ENCODE measurements at places on chromosomes 5 and 9.
A peak's percentile ranks its signal among the peaks of the same experiment; 100 is the strongest.

- peaks cover 6% of the 10 kb centered on the region for H3K4me1 ChIP-seq
- no peak overlapping the region for H3K27ac ChIP-seq
- peaks cover 37% of the 10 kb centered on the region for H3K27me3 ChIP-seq
- H3K4me3 ChIP-seq = no peak overlapping the region
- DNase-seq = no peak
- peaks cover 2% of the 10 kb centered on the region for H3K36me3 ChIP-seq
Measured at GRCh38 chr9:126671381-126671831, 57.7 kb downstream of the LMX1B start.

- H3K36me3 ChIP-seq = no peaks in the 10 kb centered on the region
- no peak overlapping the region for H3K4me3 ChIP-seq
- no peak for DNase-seq
- peaks cover 4% of the 10 kb centered on the region for H3K27me3 ChIP-seq
- no peak overlapping the region for H3K27ac ChIP-seq
- peaks cover 2% of the 10 kb centered on the region for H3K4me1 ChIP-seq
Measured at GRCh38 chr9:113299800-113300292, 3.3 kb downstream of the RNF183 start.

- H3K27me3 ChIP-seq = no peaks in the 10 kb centered on the region
- peak overlapping the region; percentile 96 for H3K27ac ChIP-seq
- H3K4me1 ChIP-seq = peaks cover 44% of the 10 kb centered on the region
- DNase-seq = no peak
Measured at GRCh38 chr9:127768698-127769097, 9.8 kb downstream of the SH2D3C start.

DNA sequence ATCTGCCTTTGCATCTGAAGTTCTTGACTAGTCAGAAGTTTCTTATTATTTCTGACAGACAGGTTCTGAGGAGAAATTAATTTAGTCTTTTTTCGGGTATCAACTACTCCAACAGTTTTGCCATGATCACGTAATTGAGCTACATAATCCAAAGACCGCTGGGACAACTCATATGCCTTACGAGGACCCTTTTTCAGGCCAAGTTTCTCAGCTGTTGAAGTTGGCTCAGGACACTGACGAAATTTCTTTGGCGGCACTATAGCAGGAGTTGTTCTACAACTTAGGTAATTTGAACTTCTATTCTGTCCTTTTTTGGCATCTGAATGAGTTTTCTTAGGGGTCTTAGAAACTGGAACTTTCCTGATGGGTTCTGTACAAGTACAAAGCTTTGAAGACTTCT lies 27.2 kb downstream of the SETX start:
- no peak overlapping the region for H3K27ac ChIP-seq
- H3K4me3 ChIP-seq = no peak overlapping the region
- peaks cover 42% of the 10 kb centered on the region for H3K36me3 ChIP-seq
- DNase-seq = no peak
- H3K27me3 ChIP-seq = no peaks in the 10 kb centered on the region
- H3K4me1 ChIP-seq = peaks cover 59% of the 10 kb centered on the region

DNA sequence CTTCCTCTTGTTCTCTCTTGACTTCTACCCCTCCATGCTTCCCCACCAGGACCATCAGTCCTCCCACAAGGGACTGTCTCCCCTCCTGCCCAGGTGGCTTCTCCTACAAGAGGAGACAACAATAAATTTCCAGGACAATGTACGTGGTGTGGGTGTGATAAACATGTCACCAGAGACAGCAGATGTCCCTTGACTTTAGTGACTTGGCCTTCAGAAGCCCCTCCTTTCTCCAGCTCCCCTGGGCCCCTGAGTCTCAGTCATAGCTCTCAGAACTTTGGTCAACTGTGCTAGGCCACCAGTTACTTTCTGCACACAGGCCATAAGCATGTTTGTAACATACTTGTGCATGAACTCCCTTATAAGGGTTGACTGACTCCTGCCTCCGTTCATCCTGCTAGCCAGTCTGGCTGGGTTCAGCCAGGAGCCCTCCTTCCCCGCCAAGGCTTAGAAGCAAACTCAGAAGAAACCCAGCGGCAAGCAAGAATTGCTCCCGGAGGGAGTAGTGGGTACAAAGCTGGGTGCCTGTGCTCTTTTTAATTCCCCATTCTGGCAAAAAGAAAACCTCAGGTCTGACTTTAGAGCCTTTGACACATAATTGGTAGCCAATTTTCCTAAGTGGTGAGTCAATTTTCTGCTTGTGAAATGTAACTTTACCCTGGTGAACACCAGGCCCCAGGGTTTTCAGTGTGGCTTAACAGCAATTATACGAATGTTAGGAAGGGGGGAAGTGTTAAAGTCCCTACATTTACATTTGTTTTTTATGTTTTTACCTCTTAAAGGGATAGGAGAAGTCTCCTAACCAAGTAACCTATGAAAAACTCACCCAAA lies 49.2 kb downstream of the EBF1 start:
- H3K4me3 ChIP-seq = peak overlapping the region; percentile 43
- no peaks in the 10 kb centered on the region for H3K36me3 ChIP-seq

GRCh38 chr5:141654298-141654697 lies 3.1 kb upstream of the FCHSD1 start:
- H3K27ac ChIP-seq = no peak overlapping the region
- no peaks in the 10 kb centered on the region for H3K36me3 ChIP-seq
- peaks cover 36% of the 10 kb centered on the region for H3K4me1 ChIP-seq
- no peak for DNase-seq

GRCh38 chr5:125367702-125368101 lies 621.3 kb upstream of the ZNF608 start:
- H3K4me1 ChIP-seq = no peaks in the 10 kb centered on the region
- DNase-seq = no peak
- no peaks in the 10 kb centered on the region for H3K27me3 ChIP-seq
- H3K36me3 ChIP-seq = no peaks in the 10 kb centered on the region
- H3K4me3 ChIP-seq = no peak overlapping the region

GRCh38 chr9:477193-477592 lies 262.5 kb downstream of the DOCK8 start:
- no peak overlapping the region for H3K4me3 ChIP-seq
- no peak for DNase-seq
- H3K4me1 ChIP-seq = no peaks in the 10 kb centered on the region
- no peak overlapping the region for H3K27ac ChIP-seq
- peaks cover 3% of the 10 kb centered on the region for H3K27me3 ChIP-seq
- peaks cover 2% of the 10 kb centered on the region for H3K36me3 ChIP-seq

DNA sequence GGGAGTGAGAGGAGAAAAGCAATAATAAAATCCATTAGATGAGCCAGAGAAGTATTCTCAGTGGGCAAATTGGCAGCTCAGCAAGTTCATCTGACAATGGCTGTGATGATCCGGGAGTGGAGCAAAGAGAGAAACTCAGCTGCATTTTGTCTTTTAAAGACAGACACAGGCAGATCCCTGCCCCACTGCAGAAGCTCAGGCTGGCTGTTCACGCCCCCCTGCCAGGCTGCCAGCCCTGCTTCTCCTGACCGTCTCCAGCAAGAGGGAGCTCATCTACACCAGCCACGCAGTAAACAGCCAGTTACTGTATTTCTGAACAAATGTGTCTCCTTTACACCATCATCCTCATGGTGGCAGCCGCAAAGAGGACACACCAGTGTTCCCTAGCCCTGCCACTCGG lies 114.3 kb upstream of the SARDH start:
- H3K27ac ChIP-seq = no peak overlapping the region
- H3K36me3 ChIP-seq = no peaks in the 10 kb centered on the region
- peaks cover 2% of the 10 kb centered on the region for H3K27me3 ChIP-seq
- no peak for DNase-seq
- no peak overlapping the region for H3K4me3 ChIP-seq

DNA sequence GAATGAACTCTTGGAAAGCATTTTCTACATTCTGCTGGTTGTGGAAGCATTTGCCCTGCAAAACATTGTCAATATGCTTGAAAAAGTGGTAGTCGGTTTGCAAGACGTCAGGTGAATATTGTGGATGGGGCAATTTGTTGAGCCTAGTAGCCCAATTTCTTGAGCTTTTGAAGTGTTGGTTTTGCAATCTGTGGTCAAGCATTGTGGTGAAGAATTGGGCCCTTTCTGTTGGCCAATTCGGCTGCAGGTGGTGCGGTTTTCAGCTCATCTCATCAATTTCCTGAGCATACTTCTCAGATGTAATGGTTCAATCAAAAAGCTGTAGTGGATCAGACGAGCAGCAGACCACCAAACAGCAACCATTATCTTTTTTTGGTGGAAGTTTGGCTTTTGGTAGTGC lies 426.8 kb upstream of the CDH9 start:
- H3K4me1 ChIP-seq = no peaks in the 10 kb centered on the region
- peaks cover 4% of the 10 kb centered on the region for H3K36me3 ChIP-seq
- no peak overlapping the region for H3K27ac ChIP-seq
- no peak overlapping the region for H3K4me3 ChIP-seq
- no peak for DNase-seq

DNA sequence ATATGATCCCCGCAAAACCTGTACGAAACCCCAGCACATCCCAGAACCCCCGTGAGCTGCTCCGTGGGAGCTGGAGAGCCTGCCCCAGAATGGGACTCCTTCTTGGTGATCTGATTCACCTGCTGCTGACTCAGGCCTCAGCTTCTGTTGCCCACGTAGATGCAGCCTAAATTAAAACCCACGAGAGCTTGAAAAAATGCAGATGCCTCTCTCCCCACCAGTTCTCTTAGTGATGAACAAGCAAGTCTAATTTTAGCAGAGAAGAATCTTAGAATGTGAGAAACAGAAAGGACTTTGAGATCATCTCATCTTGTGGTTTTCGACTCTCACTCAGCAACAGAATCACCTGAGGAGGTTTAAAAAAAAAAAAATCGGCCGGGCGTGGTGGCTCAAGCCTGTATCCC lies 57.6 kb downstream of the TMOD1 start:
- no peak overlapping the region for H3K4me3 ChIP-seq
- H3K4me1 ChIP-seq = peaks cover 6% of the 10 kb centered on the region
- H3K27me3 ChIP-seq = peaks cover 20% of the 10 kb centered on the region

- H3K27ac ChIP-seq = no peak overlapping the region
- H3K4me1 ChIP-seq = no peaks in the 10 kb centered on the region
- no peaks in the 10 kb centered on the region for H3K36me3 ChIP-seq
- H3K4me3 ChIP-seq = no peak overlapping the region
Measured at GRCh38 chr5:149472399-149472798, 78.8 kb downstream of the CSNK1A1 start.

DNA sequence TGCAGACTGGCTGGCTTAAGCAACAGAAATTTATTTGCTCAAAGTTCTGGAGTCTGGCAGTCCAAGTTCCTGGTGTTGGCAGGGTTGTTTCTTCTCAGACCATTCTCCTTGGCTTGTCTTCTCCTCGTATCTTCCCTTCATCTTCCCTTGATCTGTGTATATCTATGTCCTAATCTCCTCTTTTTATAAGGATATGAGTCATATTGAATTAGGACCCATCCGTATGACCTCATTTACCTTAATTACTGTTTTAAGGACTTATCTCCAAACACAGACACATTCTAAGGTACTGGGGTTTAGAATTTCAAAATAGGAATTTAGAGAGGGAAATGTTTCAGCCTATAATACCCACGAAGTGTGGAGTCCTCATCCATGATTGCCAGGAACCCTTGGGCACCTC lies 13.1 kb upstream of the LPAR1 start:
- no peaks in the 10 kb centered on the region for H3K4me1 ChIP-seq
- no peaks in the 10 kb centered on the region for H3K36me3 ChIP-seq
- no peaks in the 10 kb centered on the region for H3K27me3 ChIP-seq
- H3K27ac ChIP-seq = no peak overlapping the region

DNA sequence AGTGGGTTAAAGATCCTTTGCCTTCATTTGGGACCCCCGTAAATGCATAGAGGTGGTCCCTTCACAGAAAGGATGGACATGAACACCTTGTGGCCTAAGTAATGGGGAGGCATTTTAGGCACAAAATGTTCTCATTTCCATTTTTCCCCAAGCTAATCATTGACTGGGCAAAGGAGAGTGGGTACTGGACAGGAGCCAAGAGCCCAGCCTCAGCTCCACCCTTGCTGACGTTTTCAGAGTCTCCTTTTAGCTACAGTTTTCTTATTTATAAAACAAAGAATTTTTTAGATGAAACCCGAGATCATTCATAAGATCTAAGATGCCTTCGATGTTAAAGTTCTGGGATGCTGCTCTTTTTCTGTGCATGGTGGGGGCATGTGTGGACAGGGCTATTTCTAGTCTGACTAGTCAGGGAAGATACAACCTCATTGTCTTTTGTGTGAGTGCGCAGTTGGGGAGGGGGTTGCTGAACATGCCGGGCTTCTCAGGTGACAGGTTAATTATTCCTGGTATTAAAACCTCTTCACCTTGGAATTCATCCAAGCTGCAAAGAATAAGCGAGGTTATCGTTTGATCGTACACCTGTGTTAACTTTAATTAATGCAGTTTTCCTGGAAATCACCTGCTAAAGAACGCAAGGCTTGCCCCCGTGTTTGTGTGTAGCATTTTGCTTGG lies 48.4 kb downstream of the ADAMTS16 start:
- H3K27me3 ChIP-seq = no peaks in the 10 kb centered on the region
- H3K4me1 ChIP-seq = peaks cover 2% of the 10 kb centered on the region
- H3K27ac ChIP-seq = no peak overlapping the region

DNA sequence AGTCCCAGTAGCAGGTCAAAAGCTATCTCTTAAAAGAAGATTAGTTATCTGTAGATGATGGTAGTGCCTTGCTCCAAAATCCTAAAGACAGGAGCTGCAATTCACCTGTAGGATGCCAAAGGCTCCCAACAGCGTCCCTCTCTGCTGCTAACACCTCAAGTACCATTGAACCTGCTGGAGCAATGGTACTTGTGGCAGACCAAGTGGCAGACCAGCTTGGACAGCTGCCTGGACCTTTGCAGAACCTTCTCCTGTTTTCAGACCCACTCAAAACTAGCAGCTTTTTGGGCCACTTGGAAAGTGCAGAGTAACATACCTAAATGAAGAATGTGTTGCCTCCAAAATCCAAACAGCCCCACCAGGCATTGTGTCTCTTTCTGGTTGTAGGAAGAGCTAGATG lies 6.9 kb upstream of the CCDC180 start:
- no peak overlapping the region for H3K4me3 ChIP-seq
- DNase-seq = no peak
- H3K27ac ChIP-seq = no peak overlapping the region
- no peaks in the 10 kb centered on the region for H3K4me1 ChIP-seq
- H3K27me3 ChIP-seq = no peaks in the 10 kb centered on the region
- H3K36me3 ChIP-seq = peaks cover 40% of the 10 kb centered on the region

DNA sequence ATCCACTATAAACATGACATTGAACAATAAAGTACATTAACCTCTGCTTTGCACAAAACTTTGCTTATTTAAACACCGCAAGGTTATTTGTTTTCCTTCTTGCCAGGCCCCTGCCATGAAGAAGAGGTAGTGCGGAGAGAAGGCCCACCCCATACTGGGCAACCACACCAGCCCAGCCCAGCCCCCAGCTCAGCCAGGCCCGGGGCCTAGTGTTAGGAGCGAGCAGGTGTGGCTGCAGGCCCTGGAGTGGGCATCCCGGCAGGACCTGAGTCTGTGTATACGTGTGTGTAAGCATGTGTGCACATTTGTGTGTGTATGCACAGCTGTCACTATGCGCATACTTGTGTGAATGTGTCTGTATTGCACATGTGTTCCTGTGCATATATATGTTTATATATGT lies 90.4 kb upstream of the MVB12B start:
- DNase-seq = no peak
- no peaks in the 10 kb centered on the region for H3K4me1 ChIP-seq
- H3K27me3 ChIP-seq = no peaks in the 10 kb centered on the region

- H3K27ac ChIP-seq = no peak overlapping the region
- no peak for DNase-seq
- H3K27me3 ChIP-seq = no peaks in the 10 kb centered on the region
- H3K4me1 ChIP-seq = peaks cover 68% of the 10 kb centered on the region
- H3K4me3 ChIP-seq = no peak overlapping the region
Measured at GRCh38 chr9:98182069-98182820, 10.2 kb downstream of the CORO2A start.

- no peak overlapping the region for H3K4me3 ChIP-seq
- peaks cover 12% of the 10 kb centered on the region for H3K27me3 ChIP-seq
- no peak for DNase-seq
- no peak overlapping the region for H3K27ac ChIP-seq
- no peaks in the 10 kb centered on the region for H3K4me1 ChIP-seq
Measured at GRCh38 chr5:95261437-95262175, 23.3 kb downstream of the MCTP1 start.

- no peaks in the 10 kb centered on the region for H3K27me3 ChIP-seq
- peaks cover 66% of the 10 kb centered on the region for H3K36me3 ChIP-seq
- no peak overlapping the region for H3K4me3 ChIP-seq
Measured at GRCh38 chr9:34086864-34087263, 38.2 kb upstream of the UBAP2 start.
